ENCODE measurements at places on chromosomes 11 and 22.

- DNase-seq: no peak
These were observed 301.3 kb downstream of the NTM start for GRCh38 chr11:131671734-131672133.

- DNase-seq: no peak
These were observed 255.5 kb downstream of the DYNC2H1 start for GRCh38 chr11:103364687-103365086.

DNA sequence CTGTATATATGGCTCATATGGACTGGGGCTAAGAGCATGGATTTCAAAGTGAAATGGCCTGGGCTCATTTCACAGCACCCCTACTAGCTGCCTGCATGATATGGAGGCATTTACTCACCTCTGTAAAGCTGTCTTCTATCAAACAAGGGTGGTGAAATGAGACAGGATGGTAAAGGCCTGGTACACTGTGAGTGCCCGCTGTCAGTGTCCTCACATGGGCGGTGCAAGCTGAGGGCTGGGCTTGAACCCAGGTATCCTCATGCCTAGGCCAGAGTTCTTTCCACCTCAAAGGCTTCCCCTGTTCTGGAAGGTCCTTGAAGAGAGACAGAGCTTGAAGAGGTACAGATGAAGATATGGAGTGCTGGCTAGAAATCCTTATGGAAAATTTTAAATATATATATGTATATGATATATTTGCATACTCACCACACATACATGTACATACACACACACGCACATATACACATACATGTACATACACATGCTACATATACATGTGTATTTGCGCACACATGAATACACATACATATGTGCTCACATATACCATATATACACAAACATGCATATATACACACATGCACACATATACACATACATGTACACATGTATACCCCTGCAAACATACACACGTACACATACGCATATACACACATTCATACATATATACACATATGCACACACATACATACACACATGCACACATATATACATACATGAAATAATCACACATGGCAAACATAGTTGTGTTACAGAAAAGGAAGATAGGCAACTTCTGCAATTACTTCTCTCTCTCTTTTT, 44.7 kb downstream of the MICAL2 start:
- DNase-seq: no peak

DNA sequence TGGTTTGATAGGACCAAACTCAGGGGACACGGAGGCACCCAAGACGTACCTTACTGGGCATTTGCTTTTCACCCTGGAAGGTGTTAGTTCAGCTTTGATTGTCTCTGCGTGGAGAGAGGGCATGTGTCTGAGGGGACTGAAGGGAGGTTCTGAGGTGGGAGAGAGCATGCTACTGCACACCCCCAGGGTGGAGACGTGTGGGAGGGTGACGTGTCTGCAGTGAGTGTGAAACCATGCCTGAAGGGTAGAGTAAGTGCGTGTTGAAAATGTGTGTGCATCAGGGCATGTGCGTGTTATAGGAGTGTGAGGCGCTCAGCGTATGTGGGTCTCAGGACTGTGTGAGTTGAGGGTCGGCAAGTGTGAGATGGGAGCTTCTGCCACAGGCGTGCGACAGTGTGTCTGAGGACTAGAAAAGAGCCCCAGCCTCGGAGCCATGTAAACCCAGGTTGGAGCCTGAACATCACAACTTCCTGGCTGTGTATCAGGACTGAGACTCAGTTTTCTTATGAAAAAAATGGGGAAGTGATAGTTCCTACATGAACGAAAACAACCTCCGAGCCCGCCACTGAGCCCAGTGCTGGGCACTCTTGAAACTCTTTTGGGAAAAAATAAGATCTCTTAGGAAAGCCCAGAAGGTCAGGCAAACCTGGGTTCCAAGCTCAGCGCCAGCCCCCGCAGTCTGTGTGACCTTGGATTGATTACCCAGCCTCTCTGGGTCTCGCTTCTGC, 11.8 kb upstream of the KCNJ11 start:
- DNase-seq: no peak

DNA sequence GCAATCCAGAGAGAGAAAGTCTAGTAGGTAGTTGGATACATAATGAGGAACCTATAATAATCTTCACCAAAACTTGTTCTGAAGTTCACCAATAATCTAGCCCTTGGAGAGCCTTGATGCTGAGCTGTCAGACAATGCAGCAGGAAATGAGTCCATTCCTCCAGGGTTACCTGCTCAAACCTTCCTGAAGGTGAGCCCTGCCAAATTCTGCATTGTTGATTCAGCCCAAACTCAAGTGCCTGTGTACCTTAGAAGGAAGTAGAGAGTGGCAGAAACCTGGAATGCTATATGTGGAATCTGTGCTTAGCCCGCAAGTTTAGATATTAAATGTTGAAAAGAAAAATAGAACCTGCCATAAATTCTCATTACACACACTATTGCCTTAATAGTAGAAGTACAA, 77.4 kb upstream of the SPON1 start:
- DNase-seq: no peak

DNA sequence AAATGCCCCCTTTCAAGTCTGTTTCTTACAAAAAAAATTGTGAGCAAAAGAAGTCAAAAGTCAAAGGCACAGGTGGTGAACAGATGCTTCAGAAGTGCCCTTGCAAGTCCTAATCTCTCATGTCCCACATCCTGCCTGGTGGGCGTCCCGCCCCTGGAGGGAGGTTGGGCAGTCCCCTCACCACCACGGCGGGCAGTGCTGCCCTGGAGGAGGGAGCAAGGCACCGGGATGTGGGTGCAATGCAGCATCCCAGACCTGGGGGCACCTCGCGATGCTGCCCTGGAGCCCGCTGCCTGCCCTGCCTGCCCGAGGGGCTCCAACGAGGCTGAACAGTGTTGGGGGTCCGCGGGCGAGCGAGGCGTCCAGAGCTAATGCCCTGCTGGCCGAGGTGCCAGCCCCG, 15.9 kb downstream of the MRGPRG start:
- DNase-seq: no peak

GRCh38 chr22:36196254-36197064, 5.2 kb downstream of the APOL4 start:
- no peak for DNase-seq

DNA sequence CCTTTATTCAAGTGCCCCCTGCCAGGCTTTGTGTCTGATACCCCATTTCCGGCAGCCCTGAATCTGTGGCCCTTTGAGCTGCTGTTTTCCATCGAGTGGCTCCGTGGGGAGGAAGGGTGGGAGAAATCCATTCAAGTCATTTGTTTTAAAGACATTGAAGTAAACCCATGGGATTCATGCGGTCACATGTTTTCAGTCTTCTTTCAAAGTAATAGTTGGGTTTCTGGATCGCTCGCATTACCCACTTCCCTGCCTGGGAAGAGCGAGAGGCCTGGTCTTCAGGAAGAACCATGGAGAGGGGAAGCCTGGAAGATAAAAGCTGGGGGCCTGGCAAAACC, 14.4 kb downstream of the DAGLA start:
- no peak for DNase-seq

- DNase-seq: no peak
These were observed 12.4 kb upstream of the SLC39A13 start for GRCh38 chr11:47396049-47396320.

DNA sequence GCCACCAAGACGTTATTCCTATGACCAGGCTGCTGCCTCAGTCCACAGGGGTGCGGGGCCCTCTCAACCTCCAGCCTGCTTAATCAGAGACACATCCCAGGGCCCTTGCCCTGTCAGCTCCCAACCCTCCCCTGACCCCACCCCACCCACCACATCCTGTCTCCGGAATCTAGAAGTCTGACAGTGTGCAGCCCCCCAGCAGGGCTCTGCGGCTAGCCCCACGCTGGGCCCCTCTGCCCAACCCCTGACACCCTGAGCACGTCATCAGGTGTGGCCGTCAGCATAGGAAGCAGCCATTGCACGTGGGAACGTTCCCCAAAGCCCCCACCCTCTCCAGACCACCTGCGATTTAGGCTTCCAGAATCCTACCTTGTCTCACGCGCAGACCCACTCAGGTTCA, 34.3 kb upstream of the IGSF9B start:
- no peak for DNase-seq

DNA sequence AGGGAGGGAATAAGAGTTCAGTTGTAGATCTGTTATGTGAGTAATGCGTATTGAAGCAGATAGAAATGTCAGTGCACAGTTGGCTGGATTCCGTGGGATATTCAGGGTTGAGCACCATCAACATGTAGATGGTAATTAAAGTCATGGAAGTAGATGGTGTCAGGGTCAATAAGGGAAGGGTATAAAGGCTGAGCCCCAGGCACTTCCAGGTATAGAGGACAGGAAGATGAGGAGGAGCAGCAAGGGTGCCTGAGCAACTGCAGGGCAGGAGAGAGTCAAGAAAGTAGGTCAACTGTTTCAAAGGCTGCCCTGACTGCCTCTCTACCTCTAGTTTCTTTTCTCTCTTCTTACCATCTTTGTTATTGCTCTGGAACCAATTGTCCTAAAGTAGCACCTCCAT, 85.9 kb downstream of the MICAL2 start:
- no peak for DNase-seq

DNA sequence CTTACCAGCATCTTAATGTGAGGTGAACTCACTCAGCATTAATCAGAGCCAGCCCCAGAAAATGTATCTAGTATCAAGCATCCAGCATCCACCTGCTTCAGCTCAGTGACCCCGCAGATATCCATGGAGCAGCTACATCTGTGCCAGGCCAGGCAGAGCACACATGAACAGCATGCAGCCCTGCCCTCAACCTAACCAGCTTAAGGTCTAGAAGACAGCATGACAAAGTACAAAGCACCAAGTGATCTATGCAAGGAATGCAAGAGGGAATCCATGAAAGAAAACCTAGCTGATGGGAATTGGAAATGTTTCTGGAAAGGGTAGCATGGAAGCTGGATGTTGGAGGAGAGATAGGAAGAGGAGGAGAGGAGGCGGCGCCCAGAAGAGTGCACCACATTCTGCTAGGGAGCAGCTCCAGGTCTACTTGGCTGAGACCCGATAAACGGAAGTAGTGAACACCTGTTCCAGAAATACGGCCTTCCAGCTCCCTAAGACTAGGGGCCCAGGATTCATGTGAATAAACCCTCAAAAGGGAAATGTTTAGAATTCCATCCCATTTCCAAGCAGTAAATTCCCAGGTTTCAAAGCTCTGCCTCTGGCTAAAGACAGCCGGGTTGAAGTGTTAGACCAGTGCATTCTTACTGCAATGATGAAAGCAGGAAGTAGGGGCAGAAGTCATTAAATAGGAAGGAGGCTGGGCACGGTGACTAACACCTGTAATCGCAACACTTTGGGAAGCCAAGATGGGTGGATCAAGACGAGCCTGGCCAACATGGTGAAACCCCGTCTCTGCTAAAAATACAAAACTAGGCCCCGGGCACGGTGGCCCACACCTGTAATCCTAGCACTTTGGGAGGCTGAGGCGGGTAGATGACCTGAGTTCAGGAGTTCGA, 23.5 kb upstream of the L3MBTL2 start:
- DNase-seq: no peak

DNA sequence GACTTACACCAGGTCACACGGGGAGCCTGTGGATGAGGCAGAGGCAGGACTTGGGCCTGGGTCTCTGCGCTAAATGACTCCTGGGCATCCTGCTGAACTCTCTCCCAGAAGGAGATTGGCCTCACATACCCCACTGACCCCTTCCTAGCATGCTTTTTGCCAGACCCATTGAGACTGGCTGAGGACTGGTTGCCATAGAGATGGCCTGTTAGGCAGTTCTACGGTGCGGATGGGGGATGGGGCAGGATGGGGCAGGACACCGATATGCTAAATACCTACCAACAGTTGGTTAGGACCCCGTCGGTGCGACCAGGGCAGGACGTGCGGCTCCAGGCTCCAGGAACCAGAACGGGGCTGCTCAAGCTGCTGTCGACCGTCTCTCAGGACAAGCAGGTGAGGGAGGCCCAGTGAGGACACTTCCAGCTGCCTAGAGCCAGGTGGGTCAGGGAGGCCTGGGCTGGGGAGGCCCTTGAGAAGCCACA, at the start of gene TSGA10IP:
TSGA10IP (plus strand) TSS at position 51 of the 482 bp plus-strand sequence; CDS start at position 247, 196 bp downstream.
- no peak for DNase-seq

- peak; percentile 12 for DNase-seq
These were observed 698 bp downstream of the PAK1 start for GRCh38 chr11:77472991-77473800.

GRCh38 chr11:68980776-68981065, at the start of gene MRGPRD:
Gene MRGPRD (minus strand): TSS chr11:68980986. CDS start chr11:68980986, 0 bp downstream.
- DNase-seq: no peak

GRCh38 chr11:64026575-64027205, 9.0 kb upstream of the FLRT1 start:
- DNase-seq: no peak

DNA sequence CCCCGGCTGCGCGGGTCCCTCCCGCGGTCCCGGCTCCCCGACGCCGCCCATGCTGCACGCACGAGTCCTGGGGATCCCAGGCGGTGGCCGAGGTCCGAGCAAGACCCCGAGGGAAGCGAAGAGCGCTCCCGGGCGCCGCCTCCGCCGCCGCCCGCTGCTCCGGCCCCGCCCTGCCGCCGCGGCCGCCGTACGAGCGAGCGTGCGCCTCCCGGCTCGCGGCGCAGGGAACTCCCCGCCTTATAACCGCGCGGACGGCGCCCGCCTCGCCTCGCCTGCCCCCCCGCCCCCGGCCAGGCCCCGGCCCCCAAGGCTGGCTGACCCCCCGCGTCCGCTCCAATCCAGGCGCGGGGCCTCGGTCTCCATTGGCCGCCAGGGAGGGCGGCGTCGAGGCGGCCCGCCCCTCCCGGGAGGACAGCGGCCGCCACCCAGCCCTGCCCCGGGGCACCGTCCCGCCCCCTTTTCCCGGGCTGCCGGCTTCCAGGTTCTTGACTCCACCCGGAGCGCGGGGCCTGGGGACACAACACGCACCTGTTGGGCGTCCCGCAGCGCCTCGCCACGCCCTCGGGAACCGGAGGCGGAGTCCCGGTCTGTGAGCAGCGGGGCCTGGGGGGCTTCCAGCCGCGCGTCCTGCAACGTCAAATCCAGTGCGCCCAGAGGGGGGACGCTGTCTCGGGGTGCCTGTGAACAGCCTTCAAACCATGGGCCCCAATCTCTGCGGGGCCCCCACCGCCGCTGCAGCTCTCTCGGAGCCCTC, at the start of gene FADS3:
FADS3 (minus strand) TSS at position 215 of the 754 bp plus-strand sequence; CDS start at position 51, 164 bp downstream.
- DNase-seq: peak; percentile 93

DNA sequence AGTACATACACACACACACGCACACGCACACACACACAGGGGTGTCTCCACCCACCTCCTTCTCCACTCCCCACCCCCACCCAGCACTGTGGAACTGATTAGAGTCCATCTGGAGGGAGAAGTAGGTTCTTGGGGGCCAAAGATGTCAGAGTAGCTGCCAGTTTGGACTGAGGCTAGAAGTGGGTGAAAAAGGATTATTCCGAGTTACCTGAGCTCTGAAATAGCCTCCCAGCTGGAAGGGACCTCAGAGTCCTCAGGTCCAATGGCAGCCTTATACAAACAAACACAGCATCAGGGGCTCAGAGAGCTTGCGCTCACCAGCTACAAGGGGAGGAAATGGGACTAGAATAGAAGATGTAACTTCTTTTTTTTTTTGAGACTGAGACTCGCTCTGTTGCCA, 20.8 kb downstream of the IL10RA start:
- DNase-seq: no peak
